ENCODE measurements at places on chromosomes 2 and 18.

DNA sequence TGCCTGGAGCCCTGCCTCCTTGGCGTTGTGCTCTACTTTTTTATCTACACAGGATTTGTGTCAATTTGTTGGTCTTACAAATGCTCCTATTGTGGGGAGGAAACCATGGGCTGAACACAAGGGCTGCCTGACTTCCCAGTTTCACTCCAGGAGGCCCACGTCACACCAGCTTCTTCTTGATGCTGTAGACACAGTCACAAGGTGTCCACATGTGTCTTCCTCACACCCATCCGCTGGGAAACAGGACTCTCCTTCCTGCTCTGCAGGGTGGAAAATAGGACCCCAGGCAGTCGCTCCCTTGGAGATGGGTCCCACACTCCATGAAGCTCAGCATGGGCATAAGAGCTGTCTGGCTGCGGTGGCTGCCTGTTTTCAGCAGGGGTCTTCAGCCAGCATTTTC lies 468.2 kb downstream of the EPHA4 start:
- no peak for DNase-seq

- DNase-seq, result no peak
Measured at GRCh38 chr2:26740890-26741302, 23.2 kb upstream of the SLC35F6 start.

GRCh38 chr2:204255526-204255925 lies 289.7 kb upstream of the PARD3B start:
- DNase-seq, result no peak

GRCh38 chr18:28736223-28736622 lies 559.3 kb upstream of the CDH2 start:
- no peak for DNase-seq

DNA sequence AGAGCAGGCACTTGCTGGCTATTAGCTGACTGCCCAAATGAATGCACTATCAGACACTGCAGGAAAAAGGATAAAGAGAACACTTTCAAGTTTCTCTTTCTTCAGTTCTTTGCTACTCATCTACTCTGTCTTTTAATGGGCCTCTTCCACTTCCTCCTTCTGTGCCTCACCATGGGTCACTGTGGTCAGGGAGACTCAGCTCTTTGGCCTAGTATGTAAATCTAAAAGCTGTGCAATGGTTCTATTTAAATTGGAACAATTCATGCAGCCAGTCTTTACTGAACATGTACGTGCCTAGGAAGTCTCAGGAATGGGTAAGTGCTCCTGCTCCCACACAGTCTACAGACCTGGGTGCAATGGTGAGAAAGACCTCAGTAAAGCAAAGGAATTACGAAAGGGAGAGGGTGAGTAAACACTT lies 79.1 kb upstream of the DNMT3A start:
- no peak for DNase-seq

DNA sequence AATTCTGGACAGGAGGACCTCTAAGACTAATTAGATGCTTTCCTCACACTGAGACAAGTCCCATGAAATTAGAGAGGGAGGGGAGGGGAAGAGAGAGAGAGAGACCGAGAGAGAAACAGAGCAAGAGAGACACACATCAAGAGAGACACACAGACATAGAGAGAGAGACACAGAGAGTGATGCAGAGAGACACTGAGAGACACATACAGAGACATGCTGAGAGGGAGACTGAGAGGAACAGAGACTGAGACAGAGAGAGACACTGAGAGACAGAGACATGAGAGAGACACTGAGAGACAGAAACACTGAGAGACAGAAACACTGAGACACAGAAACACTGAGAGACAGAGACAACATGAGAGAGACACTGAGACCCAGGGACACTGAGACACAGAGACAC lies 250.8 kb downstream of the TNS1 start:
- no peak for DNase-seq

DNA sequence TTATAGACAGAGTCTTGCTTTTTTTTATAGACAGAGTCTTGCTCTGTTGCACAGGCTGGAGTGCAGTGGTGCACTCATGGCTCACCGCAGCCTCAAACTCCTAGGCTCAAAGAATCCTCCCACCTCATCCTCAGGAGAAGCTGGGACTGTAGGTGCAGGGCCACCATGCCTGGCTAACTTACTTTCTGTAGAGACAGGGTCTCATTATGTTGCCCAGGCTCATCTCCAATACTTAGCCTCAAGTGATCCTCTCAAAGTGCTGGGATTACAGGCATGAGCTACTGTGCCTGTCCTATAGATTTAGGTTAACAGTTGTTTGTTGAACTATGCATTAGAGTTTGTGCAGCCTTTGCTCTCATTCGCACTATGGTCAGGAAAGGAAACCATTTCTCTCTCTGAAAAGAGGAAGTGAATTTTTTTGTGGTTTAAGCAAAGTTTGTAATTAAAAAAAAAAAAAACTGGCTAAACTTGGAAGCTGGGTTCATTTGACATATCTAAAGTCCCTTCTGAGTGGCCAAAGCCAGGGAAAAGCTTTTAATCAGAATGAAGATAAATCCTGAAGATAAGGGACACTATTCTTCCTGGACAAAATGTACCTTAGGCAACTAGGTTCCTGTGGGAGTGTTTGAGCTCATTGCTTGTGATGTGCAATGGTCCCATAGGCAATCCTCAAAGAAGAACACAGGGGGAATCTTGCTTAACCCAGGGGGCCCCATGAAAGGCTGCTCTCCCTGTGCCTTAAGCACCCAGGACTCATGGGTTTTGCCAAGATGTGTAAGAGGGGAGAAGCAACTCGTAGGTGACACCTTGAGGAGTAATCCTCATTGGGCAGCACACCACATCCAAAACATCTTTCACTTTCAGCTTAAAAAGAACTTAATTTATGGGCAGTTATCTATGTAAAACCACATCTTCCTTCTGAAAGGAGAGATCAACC lies 201.7 kb downstream of the MREG start:
- no peak for DNase-seq

DNA sequence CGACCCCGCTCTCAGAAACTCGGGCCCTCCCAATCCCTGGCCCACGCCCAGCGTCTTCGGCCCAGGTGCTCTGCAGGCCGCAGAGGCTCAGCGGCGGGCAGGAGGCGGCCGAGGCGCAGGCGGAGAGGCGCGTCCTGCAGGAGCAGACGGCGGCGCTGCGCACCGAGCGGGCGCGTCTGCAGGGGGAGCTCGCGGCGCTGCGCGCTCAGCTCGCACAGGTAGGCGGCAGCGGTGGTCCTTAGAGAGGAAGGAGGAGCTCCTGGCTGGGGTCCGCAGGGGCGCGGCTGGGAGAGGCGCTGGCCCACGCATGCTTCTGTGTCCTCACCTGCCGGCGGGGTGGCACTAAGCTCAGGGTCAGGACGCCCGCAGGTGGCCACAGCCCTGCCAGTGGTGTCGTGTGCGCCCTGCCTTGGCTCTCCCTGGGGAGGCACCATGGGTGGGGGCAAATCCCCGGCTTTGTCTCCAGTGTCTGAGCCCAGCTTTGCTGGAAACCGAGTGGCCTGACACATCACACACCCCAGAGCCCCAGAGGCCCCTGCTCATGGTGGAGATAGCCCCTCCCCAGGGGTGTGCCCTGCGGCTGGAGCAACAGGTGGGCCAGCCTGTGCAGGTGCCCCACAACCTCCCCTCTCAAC lies 14.9 kb upstream of the SNED1 start:
- DNase-seq, result no peak

GRCh38 chr2:47309952-47310800 lies 92.8 kb upstream of the MSH2 start:
- DNase-seq, result no peak

DNA sequence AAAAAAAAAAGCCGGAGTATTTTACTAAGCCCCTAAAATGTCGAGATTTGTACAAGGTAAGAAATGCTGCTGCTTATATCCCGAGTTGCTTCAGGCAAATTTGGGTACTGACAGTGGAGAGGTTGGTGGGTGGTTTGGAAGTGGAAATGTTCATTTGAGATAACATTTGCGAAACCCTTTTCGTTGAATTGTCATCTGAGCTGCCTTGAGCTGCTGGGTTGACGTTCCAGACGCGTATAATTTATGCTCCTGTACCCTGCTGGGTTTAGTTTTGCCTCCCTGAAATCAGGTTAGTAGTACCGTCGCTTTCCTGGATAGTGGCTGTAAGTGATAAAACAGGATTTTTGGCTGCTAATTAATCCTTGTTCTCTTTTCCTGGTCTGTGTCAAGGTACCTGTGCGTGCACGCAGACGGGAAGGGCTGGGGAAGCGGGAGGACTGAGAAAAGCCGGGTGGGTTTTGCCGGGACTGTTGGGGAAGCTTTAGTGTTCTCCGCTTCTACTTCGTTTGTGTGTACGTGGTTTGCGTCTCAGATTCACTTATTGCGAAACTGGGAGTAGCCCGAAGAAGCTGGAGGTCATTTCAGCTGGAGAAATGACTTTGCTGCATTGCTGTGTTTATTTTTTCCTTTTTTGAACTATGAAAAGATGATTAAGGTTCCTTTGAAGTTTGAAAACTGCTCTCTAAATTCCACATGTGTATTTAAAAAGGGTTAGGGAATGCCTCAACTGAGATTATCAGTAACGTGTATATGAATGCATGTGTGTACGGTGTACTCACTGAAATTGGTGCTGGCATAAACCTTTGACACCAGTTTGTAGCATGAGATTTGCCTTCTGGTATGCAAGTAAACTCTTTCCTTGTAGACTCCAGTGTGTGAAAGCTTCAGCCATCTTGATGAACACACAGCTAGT lies 709 bp downstream of the UGP2 start:
- no peak for DNase-seq

DNA sequence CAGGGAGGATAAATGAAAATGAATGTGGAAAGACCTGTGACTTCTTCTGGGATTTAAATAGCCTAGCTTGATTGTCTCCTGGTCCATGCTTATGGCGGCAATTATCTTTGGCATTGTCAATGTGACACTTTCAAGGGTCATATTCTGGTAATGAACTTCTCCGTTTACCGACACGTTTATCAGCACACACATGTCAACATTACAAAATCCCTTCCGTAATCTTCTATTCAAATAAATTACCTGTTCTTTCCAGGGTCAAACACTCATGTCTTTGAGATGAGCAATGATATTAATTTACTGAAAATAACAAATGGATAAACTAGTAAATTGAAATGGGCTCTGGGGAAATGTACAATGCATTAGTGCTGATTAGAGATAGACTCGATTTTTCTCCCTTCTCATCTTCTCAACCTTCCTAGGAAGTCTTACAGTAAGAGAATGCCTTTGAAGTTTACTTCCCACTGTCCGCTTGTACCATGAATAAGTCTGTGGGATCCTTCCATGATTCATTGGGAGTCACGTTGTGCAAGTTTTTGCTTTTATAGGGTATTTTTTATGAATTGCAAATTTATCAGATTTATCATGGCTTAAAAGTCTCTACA lies 646.3 kb upstream of the LRATD1 start:
- DNase-seq, result no peak

DNA sequence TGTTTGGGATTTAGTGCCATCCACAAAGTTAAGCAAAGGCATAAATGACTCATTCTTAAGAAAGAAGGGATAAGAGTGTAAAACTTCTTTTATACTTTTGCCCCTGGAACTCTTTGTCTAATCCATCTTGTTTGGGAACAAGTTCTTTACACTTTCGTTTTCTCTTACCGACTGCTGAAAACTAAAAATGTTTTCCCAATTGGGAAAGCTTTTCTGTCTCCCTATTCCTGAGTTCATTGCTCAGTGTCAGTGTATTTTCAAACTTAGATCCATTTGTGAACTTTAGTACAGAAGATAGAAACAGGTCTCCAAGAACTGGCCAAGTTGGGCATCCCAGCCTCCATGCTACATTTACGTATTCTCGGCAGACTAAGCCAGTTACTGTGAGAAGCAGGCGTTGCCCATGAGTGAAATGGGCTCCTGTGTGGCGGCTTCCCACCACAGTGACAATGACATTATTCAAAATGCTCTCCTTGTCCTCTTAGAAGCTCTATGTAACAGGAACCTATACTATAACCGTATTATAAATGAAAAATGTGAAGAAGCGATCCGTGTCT lies 51.7 kb downstream of the TGOLN2 start:
- no peak for DNase-seq

- no peak for DNase-seq
Measured at GRCh38 chr2:209534228-209534627, 110.4 kb downstream of the MAP2 start.

DNA sequence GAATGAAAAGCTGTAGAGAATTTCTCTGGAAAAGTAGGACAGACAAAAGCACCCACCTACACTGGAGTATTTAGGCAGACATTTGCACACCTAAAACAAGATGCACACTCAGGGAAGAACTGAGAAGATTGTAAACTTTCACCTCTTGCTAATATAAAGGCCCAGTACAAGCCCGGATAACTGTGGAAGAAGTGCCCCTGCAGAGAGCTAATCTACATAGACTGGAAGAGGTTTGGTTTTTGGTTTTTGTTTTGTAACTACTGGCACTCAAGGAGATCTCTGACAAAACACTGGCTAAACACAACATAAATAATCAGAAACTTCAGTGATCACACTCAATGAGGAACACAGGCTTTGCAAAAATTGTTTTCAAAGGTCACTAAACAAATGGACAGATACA lies 782.2 kb upstream of the SLC8A1 start:
- no peak for DNase-seq

DNA sequence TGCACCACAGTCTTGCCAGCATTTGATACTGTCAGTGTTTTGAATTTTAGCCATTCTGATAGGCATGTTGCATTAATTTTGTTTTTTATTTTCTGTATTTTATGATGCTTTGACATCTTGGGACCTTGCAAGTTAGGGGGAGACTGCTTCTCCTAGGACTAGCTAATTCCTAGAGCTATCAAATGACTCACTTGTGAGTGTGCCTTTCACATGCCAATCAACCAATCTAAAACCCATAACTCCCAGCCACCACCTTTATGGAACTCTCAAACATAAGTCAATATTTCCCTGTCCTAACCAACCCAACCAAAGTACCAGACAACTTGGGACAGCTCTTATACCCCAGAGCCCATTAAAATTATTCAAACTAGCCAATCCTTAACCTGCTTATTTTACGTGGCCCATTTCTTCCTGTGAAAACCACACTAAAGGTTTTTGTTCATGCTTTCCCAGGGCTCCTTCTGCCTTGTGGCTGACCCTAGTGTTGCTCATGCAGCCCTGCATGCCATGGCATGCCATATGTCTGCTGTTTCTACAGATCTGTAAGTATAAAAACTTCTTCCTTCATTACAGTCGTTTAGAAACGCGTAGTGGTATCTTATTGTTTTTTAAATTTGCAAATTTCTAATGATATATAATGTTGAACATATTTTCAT lies 230.1 kb downstream of the GPD2 start:
- DNase-seq, result no peak

GRCh38 chr18:32735781-32736180 lies 37.0 kb downstream of the KLHL14 start:
- peak; percentile 48 for DNase-seq

DNA sequence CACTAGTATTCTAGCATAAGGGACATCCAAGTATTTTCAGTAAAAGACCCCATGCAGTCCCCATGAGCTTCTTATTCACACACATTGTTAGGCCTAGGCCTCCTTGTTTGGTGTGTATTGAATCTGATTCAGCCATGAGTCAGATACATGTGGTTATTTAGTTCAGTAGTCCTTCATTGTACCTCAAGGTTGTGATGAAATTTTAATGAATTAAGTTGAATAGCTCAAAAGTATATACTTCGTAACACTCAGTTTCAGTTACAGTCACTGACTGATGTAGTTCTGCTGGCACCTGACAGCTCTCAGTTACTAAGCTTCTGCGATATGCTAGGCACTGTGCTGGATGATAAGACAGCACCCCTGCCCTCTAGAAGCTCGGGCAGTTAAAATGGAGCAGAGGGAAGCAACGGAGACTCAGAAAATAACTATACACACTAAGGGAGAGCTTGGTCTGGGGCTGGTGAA lies 86.4 kb downstream of the XRCC5 start:
- peak; percentile 68 for DNase-seq

All from COLO829 (cell line).